Fibroblast of the conjunctiva (primary cell): ENCODE measurements at places on chromosomes 13 and 19.
A peak's percentile ranks its signal among the peaks of the same experiment; 100 is the strongest.

DNA sequence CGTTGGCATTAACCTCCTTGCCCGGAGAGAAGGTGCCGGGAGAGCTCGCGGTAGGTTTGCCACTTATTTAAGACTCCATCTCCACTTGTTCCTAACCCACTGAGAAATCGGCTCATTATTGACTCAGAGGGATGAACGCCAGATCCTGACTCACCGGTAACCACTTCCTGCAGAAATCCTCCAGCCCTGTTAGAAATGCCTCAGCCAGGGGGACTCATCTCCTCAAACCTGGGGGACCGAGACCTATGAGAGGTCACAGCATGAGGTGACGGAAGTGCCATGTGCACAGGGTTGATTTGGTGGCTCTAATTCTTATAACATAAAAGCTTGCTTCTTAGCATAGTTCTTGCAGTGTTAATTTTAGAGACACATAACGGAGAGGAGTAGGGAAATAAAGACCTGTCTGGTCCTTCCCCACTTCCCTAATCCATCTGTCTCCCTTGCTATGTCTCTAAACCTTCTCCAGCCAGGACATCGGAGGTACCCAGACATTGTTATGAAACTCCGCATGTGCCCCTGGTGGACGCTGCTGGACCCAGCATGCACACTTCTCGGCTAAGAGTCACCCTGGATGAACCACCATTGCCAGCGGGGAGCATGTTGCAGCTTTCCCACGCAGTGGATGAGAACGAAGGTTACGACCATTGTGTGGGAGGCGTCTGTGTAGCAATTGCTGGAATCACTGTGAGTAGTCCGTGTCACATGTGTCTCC, 158.9 kb downstream of the EFNB2 start:
- peak; percentile 65 for DNase-seq

DNA sequence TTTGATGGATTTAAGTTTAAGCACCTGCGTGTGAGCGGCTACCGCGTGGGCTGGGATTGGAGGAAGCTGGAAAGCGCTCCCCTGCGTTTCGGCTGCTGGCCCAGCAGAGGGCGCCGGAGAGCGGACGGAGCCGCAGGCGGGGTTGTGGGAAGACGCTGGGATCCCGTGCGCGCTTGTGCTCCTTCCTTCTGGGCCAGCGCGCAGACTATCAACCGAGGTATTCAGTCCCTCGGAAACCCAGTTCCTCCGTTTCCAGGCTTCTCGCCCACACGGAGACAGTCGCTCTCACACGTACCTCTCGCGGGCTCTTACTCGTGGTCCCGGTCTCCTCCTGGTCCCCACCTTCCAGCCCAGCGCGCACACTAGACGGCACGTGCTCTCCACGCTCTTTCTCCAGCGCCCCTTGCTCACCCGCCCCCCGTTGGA, 28.8 kb downstream of the EPN1 start:
- no peak for DNase-seq

DNA sequence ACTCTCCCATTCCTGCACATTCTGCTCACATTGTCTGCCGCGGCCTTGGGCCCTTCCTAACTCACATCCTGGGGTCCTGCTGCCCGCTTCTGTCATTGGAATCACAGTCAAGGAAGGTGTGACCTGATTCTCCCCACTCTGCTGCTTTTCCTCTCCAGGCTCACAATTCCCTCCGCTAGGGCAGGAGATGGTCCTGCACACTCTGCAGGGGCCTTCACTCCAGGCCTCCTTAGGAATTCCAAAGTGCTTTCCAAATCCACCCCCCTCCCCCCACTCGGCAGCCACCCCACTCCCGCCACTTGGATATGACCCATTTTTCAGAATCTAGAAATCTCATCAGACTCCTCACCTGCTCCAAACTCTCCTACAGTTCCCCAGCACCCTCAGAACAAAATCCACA, 3.1 kb upstream of the SLC5A5 start:
- DNase-seq = no peak

GRCh38 chr19:28009696-28010095, 1203.3 kb downstream of the UQCRFS1 start:
- DNase-seq = no peak

- DNase-seq = no peak
Measured at GRCh38 chr19:53212703-53213320, 19.7 kb upstream of the ZNF665 start.

DNA sequence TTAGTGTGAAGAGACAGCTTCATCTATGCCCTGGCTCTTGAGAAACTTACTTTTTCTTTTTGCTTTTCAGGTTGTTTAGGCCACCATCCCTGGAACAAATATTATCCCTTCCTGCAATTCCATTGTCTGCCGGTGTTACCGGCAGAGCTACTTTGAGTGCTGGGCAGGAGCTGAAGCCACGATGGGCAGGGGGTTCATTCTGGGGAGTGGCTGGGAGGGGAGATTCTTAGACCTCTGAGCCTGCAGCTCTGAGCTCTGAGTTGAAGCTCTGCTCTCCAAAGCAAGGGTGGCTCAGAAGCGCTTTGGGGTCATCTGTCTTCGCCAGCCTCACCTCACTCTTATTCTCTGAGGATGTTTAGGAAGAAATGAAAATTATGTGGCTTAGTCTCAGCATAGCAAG, 1066.6 kb upstream of the SLC10A2 start:
- no peak for DNase-seq

- DNase-seq = no peak
Measured at GRCh38 chr13:75103976-75104375, 378.0 kb downstream of the TBC1D4 start.
